SJCRH30 (cell line): ENCODE measurements at places on chromosomes 5 and 9. TPM values are rescaled to one million over a fixed set of nuclear protein-coding genes. Genes with fewer than 3 reads are reported as not detected.

- H3K27ac ChIP-seq, result no peak overlapping the region
- no peaks in the 10 kb centered on the region for H3K4me1 ChIP-seq
- H3K4me3 ChIP-seq, result no peak overlapping the region
- H3K36me3 ChIP-seq, result no peaks in the 10 kb centered on the region
- no peak for DNase-seq
Observed at GRCh38 chr5:74477761-74478160, 162.8 kb downstream of the ENC1 start.

DNA sequence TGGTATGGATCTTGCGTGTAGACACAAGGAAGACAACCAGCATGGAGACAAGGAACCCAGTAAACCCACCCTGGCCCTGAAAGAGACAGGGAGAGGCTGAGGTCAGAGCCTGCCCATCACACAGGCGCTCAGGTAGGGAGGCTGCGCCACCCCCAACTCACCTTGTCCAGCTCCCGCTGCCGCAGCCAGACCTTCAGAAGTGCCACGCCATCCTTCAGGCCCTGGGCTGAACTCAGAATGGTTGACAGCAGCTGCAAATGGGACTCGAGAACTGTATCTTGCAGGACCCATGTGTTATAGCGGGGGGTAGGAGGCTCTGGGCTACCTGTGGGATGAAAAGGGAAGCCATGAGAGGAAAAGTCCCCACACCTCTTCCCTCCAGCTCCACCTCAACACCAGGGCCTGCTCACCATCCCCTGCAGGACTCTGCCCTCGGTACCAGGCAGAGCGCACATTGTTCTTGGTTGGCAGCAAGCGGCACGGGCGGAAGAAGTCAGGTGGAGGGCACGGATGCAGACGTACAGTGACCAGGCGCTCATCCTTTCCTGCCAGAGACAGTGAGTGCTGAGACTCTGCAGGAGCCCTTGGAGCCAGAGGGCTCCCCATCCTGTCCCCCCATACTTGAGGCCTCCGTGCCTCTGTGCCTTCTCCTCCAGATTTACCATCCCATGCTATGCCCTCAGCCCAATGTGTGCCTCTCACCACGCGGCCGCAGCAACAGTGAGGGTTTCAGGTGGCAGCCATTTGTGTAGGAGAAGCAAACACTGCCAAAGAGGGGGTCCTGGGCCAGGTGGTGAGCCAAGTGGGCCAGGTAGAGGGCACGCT is 4.7 kb downstream of the NOL6 start:
- no peak for DNase-seq
- no peaks in the 10 kb centered on the region for H3K27me3 ChIP-seq
- peaks cover 40% of the 10 kb centered on the region for H3K36me3 ChIP-seq
- no peaks in the 10 kb centered on the region for H3K4me1 ChIP-seq

DNA sequence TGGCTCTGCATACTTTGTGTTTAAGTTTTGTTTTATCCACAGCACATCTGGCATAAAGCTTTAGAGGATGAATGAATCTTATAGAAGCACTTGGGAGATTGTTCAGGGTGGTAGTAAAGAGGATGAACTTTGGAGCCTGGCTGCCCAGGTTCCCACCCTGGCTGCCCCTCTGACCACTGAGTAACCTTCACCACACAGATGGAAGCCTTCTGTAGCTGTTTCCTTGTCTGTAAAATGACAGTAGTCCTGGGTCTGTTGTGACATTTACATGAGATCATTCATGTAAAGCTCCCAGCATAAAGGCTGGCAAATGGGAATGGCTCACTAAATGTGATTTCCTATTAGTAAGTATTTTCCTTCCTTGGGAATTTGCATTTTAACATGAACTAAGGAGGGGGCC is 85.7 kb upstream of the FAM169A start:
- H3K27ac ChIP-seq, result no peak overlapping the region
- H3K4me1 ChIP-seq, result peaks cover 7% of the 10 kb centered on the region; the same call in 1 of the 2 replicates
- H3K36me3 ChIP-seq, result no peaks in the 10 kb centered on the region
- no peaks in the 10 kb centered on the region for H3K27me3 ChIP-seq
- DNase-seq, result no peak
- no peak overlapping the region for H3K4me3 ChIP-seq

- DNase-seq, result no peak
- H3K27me3 ChIP-seq, result no peaks in the 10 kb centered on the region
- H3K4me3 ChIP-seq, result no peak overlapping the region
- H3K36me3 ChIP-seq, result no peaks in the 10 kb centered on the region
- no peak overlapping the region for H3K27ac ChIP-seq
Observed at GRCh38 chr5:95057615-95058014, 227.3 kb downstream of the MCTP1 start.

DNA sequence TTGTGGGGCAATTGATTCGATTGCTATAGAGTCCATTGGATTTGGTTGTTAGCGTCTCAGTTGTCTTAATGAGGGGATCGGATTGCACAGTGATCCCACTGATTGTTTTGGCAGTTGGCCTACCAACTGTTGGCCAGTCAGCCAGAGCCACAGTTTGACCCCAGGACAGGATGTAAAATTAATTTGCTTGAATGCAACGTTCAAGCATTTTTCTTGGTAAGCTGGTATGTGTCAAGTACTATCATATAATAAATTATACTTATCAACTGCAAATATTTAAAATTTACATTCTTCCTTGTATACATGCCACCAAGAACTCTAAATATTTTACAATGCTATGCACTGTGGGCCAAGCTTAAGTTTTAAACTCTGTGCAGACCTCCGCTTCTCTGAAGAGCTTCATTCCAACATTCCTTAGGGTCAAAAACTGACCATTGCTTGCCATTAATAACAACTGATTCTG is 80.4 kb upstream of the OSMR start:
- no peaks in the 10 kb centered on the region for H3K36me3 ChIP-seq
- peak; percentile 62 for DNase-seq
- H3K27me3 ChIP-seq, result no peaks in the 10 kb centered on the region
- peaks cover 12% of the 10 kb centered on the region for H3K4me1 ChIP-seq

GRCh38 chr5:168076561-168076991 is 214.9 kb upstream of the WWC1 start:
- H3K36me3 ChIP-seq, result no peaks in the 10 kb centered on the region
- no peak overlapping the region for H3K4me3 ChIP-seq
- H3K4me1 ChIP-seq, result peaks cover 6% of the 10 kb centered on the region; the same call in 1 of the 2 replicates
- peak; percentile 46 for DNase-seq
- H3K27me3 ChIP-seq, result no peaks in the 10 kb centered on the region

GRCh38 chr5:81265101-81265500 is 32.0 kb downstream of the CKMT2 start:
- no peak for DNase-seq
- H3K36me3 ChIP-seq, result no peaks in the 10 kb centered on the region
- no peak overlapping the region for H3K4me3 ChIP-seq
- no peaks in the 10 kb centered on the region for H3K27me3 ChIP-seq

The HTR4 gene
- total RNA-seq, result 0.06 TPM in 1 of 2 replicates, not detected in the other

DNA sequence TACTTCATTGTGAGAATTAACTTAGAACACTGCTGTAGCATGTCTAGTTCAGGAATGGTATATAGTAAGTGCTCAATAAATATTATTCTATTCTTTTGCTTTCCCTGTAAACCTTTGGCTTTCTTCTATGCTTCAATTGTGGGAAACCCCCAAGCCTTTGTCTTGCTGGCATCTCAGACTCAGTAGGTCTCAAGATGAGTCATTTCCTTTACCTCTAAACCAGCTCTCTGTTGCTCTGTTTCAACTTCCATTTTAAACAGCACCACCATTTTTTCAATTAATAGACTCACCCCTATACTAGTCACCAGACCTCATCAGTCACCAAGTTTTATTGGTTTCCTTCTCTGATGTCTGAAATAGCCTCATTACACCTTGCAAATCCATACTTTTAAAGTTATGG is 43.5 kb downstream of the DMAC1 start:
- no peaks in the 10 kb centered on the region for H3K27me3 ChIP-seq
- no peaks in the 10 kb centered on the region for H3K4me1 ChIP-seq
- H3K4me3 ChIP-seq, result no peak overlapping the region

GRCh38 chr9:130331573-130331972 is 66.0 kb downstream of the HMCN2 start:
- no peaks in the 10 kb centered on the region for H3K36me3 ChIP-seq
- peak overlapping the region; percentile 72 for H3K27ac ChIP-seq
- peaks cover 73% of the 10 kb centered on the region for H3K4me1 ChIP-seq
- H3K27me3 ChIP-seq, result no peaks in the 10 kb centered on the region
- peak overlapping the region; percentile 29 for H3K4me3 ChIP-seq
- peak; percentile 94 for DNase-seq

The OMD gene
- 0.08 TPM in 1 of 2 replicates, not detected in the other for total RNA-seq

DNA sequence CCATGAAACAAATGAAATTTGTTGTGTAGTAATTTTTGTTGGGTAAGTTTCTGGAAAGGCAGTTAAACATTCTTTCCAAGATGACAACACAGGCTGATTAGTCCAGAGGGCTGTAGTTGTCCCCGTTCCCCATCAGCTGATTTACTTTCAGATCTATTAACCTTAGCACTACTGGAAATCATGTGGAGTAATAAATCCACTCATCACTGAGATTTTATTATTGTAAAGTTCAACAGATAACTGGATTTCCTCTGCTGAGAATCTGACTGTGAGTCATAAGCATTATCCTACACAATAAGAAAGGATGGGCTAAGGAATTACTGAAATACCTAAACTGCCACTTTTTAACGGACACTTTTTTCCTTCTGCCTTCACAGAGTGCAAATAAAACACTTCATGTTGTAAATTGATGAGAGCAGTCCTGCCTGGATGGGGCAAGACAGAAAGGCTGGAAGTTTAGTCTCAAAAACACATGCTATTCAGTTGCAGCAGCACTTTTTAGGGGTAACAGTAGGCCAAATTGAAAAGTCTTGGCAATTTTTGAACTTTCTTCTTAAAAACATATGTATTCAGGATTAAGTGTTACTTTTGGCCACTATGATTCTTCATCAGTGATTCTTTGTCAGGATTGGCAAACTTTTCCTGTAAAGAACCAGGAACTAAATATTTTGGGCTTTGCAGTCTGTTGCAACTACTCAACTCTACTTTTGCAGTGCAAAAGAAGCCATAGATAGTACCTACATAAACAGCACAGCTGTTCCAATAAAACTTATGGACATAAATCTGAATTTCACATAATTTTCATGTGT is 7.0 kb downstream of the STOM start:
- H3K36me3 ChIP-seq, result no peaks in the 10 kb centered on the region
- DNase-seq, result no peak
- no peak overlapping the region for H3K4me3 ChIP-seq
- H3K27me3 ChIP-seq, result no peaks in the 10 kb centered on the region

DNA sequence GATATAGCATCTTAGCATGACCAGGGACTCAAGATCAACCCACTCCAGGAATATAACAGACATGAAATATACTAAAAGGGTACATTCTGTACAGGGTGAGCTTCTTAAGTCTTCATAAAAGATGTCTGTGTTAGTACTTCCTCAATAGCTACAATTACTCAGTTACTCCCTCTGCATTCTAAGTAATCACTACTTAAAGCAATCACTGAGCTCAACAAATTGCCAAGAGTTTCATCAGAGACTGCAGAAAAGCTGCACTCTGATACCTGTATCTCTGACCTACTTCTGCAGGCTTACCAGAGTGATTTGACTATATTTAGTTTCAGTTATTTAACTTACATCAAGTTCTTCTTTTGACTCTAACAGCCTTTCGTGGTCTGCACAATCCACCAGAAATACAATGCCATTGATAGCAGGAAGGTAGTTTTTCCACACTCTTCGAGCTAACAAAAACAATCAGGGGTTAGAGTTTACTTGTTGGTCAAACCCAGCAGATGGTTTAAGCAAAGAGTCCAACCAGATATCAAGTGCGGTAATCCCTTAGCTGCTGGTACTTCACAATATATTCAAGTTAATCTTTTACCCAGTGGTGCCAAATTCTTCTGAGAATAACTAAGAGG is 23.3 kb downstream of the SAR1B start:
- H3K4me1 ChIP-seq, result no peaks in the 10 kb centered on the region
- no peak overlapping the region for H3K27ac ChIP-seq
- DNase-seq, result no peak
- H3K27me3 ChIP-seq, result no peaks in the 10 kb centered on the region

The TMEM252 gene
- 1.5 and 2.1 TPM in 2 replicates for total RNA-seq

- no peak overlapping the region for H3K4me3 ChIP-seq
- H3K27ac ChIP-seq, result no peak overlapping the region
- no peak for DNase-seq
- H3K27me3 ChIP-seq, result no peaks in the 10 kb centered on the region; the same call in 1 of the 2 replicates
Observed at GRCh38 chr5:35904443-35905132, 33.8 kb downstream of the CAPSL start.

The MED7 gene
- 14.0 and 16.4 TPM in 2 replicates for total RNA-seq
